A549 treated with GW870086 at 1 μM for 4 hours (cell line): ENCODE measurements at places on chromosomes 5 and 9. TPM values are rescaled to one million over a fixed set of nuclear protein-coding genes. Genes with fewer than 3 reads are reported as not detected.

ADAMTSL2 gene
- 0.03 TPM in 1 of 5 replicates, not detected in the others for total RNA-seq

ELAVL2 gene
- 0.06 to 0.16 TPM in 2 of 5 replicates, not detected in the others for total RNA-seq

SLC25A2 gene
- not detected in 5 replicates for total RNA-seq

LCN1 gene
- 0.18 TPM in 1 of 5 replicates, not detected in the others for total RNA-seq

LCP2 gene
- 0.08 TPM in 1 of 5 replicates, not detected in the others for total RNA-seq

RABL6 gene
- 58.9 to 86.1 TPM (median 79.5 TPM) in 5 replicates for total RNA-seq

ZDHHC12 gene
- total RNA-seq = 71.9 to 93.4 TPM (median 92.8 TPM) in 5 replicates

ASB6 gene
- 21.3 to 27.6 TPM (median 25.8 TPM) in 5 replicates for total RNA-seq

RAI14 gene
- 58.8 to 84.5 TPM (median 81.0 TPM) in 5 replicates for total RNA-seq

CAPSL gene
- not detected in 5 replicates for total RNA-seq

LHFPL2 gene
- 57.6 to 79.3 TPM (median 77.9 TPM) in 5 replicates for total RNA-seq

TRAF1 gene
- 2.2 to 3.1 TPM (median 2.7 TPM) in 5 replicates for total RNA-seq

STOML2 gene
- total RNA-seq = 226 to 272 TPM (median 253 TPM) in 5 replicates

OSMR gene
- 51.6 to 73.4 TPM (median 70.8 TPM) in 5 replicates for total RNA-seq
